ENCODE measurements at places on chromosomes 5 and 9.

GRCh38 chr5:135323701-135324132 is 75.3 kb downstream of the MACROH2A1 start:
- DNase-seq, result no peak

- no peak for DNase-seq
Observed at GRCh38 chr9:70506159-70506558, 91.7 kb upstream of the KLF9 start.

DNA sequence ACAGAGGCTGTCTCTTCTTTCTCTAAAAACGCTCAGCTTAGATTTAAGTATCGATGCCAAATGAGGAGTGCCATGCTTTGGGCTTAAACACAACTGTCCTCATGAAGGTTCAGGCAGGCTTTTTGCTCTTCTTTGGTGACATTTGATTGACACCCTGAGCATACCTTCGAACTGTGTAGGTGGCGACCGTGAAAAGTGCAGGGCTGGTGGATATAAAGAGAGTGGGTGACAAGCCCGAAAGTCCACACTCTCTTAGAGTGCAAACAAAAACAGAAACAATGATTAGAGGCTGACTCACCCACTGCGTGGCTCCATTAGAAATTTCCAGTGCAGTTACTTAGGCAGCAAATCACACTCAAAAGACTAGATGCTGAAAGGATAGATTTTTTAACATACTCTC is 141.7 kb downstream of the SYK start:
- DNase-seq, result no peak

GRCh38 chr9:2023042-2023441 is 7.9 kb downstream of the SMARCA2 start:
- no peak for DNase-seq

DNA sequence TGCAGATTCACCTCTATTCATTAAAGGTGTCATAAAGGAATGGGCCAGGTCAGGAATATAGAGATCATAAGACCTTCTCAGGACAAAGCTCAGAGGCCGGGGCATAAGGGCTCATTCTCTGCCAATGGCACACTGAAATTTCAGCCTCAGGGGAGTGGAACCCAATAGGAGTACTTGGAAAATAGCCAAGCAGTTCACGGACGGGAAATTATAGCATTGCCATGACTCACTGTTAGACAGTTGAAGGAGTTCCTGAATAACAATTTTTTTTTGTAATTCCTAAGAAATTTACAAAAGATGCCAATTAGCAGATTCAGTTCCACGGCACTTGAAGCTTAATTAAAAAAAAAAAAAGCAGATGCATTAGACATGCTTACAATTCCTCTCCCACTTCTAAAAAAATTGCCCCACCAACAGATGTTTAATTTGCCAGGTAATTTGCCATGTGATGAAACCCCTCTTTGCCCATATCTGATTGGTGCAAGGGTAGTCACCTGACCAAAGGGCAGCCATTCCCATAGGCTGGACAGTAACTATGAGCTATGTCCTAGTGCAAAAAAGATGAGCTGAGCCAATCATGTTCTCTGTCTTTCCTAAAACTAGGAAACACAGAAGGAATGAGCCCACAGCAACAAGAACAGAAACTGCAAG is 58.6 kb downstream of the PTCD2 start:
- DNase-seq, result no peak
